ENCODE measurements at places on chromosomes 2 and 18.

DNA sequence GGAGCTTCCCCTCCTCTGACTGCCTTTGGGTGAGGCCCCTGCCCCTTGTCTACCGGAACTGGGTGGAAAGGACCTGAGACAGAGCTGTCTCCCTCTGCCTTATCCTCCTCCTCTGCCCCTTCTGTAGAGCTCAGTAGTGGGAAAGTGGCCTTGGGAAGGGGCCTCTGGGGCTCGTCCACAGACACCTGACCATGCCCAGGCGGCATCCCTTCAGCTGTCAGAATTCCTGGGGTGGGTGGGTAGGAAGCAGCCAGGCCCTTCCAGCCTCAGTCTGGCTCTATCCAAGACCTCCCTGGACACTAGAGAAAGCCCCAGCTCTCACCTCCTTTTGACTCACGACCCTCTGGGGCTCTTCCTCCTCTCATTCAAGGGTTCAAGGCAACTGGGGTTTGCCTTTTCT is 35.6 kb downstream of the B3GNT2 start:
- DNase-seq: no peak

DNA sequence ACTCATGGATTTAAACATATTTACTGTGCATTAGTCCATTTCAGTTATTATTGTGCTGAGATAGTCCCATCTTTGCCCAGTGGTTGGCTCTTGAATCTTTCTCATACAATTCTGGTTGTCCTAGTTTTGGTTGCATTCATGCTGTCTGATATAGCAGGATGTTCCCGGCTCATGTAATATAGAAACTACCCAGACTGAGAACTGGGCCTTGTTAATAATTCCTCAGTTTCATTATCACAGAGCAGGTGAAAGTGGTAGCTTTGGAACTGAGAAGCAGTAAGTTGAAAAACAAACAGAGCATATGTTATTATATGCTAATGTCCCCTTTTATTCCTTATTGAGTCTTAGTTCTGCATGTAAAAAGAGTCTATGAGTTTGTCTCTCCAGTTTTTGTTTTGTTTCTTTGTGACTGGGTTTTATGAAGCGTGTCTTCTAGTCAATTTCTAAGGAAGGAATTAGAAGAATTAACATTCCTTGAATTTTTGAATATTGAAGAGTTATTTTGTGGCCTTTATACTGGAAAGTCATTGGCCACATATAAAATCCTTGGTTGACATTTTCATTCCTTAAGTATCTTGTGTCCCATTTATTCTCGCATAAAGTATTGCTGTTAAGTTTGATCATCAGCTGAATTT is 43.3 kb downstream of the EIF5B start:
- DNase-seq: peak; percentile 57

GRCh38 chr2:147288131-147288530 is 556.7 kb upstream of the ACVR2A start:
- DNase-seq: no peak

DNA sequence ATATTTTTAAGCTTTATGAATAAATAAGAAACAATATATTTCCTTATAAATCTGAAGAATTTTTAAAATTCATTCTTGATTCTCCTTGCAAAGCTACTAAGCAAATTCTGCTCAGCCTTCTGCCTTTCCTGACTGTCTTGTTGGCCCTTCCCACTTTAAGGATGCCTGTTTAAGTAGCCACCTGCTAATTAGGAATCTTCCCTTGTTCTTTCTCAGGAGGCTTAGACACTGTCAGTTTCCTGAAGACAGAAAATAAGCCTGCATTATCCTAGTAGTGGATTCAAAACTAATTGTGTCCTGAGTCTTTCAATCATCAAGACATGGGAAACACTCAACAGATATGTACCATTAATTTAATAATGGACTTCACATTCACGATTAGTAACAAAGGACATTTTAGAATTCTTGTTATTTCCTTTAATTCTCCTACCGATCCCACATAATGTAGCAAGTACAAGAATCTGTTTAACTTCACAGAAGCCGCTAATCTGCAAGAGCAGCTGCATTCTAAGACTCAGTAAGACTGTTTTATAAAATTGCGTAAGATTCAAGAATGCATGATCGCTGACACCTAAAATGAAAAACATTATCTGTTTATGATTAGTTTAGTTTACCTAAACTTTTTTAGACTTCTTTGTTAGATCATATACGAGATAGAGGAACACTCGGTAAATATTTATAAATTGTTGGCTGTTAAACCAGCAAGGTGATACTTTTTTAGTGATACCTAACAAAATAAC is 445.4 kb upstream of the DSEL start:
- no peak for DNase-seq

- DNase-seq: no peak
These were observed 17.7 kb upstream of the SERPINB7 start for GRCh38 chr18:63757541-63757940.

DNA sequence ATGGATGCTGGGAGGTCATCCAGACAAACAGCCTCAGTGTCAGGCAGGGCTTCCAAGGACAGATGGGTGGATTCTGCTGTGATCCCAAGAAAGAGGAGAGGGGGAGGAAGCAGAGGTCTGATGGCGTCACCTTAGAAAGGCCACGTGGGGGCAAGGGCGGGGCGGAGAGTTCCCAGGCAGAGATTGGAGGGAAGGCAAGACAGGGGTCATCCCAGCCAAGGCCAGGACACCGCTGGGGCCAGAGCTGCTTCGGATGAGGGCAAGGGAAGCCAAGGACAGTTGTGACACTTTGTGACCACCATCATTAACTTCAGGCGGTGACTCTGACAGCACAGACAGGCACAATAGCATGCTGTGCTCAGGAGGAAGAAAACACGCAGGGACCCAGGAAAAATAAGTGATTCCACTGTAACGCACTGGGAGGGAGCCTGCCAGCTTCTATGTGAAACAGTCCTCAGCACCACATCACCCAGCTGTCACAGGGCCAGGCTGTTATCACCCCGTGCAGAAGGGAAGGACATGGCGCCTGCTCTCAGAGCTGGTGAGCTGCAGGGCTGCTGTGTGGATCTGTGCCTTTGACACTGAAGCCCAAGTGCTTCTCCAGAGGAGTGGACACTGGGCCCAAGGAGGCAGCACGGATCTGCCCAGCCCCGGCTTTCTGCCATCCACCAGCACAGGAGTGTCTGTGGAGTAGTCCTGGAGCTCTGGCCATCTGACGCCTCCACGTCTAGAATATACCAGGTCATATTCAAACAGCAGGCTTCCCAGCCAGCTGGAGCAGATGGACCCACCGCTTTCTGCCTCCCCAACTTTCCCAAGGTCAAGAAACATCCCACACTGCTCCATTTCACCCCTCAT is 204.1 kb downstream of the NDUFA10 start:
- DNase-seq: no peak

DNA sequence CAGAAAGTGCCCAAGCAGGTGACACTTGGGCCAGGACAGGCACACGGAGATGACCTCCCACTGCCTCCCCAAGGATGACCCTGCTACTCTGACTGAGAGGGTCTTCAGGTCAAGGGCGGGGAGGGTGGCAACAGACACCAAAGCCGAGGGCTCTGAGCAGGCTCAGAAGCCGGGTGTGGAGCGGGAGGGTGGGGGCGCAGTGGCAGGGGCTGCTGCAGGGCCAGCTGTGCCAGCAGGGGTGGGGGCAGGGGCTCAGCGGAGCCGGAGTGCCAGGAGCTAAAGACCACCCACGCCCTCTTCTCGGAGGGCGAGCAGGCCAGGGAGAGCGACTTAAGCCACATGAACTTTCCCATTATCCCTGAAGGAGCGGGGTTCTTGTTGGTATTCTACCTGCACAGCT is 93.3 kb upstream of the MBOAT2 start:
- no peak for DNase-seq

DNA sequence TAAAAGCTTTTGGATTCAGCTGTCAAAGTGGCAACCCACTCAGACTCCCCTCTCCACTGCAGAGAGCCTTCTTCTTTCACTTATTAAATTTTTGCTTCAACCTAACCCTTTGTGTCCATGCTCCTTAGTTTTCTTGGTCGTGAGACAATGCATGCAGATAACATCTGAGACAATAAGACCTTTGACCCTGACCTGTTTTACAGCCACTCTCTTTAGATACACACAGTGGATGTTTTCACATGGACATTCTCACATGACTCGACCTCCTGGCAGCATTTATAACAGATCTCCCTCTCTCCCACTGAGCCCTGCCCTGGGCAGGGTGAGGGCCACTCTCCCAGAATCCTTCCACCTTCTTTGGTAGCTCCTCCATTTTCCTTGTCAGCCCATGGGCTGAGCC is 30.4 kb upstream of the IL36G start:
- DNase-seq: no peak

DNA sequence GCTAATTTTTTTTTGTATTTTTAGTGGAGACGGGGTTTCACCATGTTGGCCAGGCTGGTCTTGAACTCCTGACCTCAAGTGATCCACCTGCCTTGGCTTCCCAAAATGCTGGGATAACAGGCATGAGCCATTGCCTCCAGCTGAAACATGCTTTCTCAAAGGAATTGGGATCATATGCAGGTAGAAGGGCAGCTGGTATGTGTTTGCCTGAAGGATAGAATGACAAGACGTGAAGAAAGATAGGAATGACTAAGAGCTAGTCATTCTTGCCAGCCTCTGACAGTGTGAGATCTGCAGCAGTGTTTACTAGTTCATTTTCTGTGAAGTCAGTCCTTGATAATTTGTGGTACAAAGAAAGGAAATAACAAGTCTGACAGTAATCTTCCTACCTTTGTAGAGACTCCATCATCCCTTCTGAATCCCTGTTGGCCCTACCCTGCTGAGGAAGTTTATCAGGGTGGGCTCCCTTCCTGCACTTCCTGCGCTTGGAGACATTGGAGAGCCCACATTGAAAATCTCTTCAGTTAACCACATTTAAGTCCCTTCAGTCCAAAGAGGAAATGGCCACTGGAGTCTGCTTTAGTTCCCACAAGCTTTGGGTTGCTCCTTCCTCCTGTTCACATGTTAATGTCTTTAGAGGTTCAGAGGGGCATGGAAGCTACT is 14.7 kb downstream of the CFLAR start:
- DNase-seq: no peak

- DNase-seq: no peak
These were observed 9.7 kb downstream of the MTX2 start for GRCh38 chr2:176278927-176279326.

DNA sequence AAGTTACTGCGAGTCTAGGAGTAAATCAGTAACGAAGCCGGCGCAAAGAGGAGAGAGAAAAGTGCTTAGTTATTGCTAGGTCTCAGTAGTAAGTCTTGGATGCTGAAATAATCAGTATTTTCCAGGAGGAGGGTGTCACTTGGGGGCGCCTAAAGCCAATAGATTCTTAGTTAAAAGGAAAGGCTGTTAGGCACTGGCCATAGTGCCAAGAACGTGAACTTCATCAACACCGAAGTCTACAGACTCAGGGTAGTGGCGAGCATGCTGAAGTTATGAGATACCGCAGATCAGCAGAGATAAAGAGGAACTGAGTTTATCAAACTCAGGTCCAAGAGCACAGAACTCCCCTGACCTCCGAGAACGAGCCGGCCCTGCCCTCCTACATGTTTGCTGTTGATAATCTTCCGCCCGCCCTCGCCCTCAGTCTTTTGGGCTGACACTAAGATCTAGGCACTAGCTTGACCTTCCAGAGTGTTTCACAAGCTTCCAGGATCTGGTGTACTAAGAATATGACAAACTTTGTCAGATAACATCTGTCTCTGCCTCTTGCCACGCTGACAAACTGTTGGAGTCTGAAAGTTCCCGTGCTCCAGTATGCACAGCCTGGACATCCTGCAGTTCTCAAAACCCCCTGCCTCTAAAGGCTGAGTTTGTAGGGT is 49.2 kb downstream of the CYB5A start:
- peak; percentile 83 for DNase-seq

GRCh38 chr18:533995-534601 is 33.6 kb upstream of the COLEC12 start:
- DNase-seq: no peak

DNA sequence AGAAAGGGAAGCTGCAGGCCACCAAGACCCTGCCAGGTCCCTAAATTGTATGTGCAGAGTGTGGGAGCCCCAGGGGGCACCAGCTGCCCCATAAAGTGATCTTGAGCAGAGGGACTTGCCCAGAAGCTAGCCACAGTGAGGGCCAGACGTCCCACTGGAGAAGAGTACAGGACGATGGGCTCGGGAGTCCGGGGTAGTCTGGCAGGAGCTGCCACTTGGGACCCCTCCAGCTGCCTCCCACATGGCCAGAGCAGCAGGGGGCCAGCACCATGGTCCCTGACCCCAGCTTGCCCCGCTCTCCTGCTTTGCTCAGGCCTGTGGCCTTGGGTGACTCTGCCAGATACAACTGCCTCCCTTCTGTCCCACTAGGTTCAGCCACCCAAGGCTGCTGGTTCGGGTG is 11.7 kb upstream of the LOXHD1 start:
- DNase-seq: no peak

DNA sequence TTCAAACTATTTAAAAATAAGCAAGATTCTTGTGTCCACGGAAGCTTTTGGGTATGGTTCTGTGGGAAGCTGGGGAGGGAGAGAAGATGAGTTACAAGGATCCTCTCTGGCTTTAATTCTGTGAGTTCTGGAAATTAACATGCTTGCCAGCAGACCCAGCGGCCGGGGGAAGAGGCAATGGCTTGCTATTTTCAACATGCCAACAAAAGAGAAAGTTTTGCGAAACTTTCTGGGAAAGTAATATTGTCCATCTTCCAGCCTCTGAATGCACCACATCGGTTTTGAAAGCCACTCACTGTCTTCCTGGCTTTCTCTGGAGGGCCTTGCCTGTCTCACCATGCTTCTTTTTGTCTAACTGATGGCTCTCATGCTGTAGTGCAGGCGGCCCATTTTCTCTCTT is 85.7 kb downstream of the EN1 start:
- DNase-seq: no peak

GRCh38 chr2:154555710-154556109 is 142.8 kb upstream of the KCNJ3 start:
- DNase-seq: no peak

- no peak for DNase-seq
These were observed 322.2 kb downstream of the ZNF804A start for GRCh38 chr2:184920451-184920965.

DNA sequence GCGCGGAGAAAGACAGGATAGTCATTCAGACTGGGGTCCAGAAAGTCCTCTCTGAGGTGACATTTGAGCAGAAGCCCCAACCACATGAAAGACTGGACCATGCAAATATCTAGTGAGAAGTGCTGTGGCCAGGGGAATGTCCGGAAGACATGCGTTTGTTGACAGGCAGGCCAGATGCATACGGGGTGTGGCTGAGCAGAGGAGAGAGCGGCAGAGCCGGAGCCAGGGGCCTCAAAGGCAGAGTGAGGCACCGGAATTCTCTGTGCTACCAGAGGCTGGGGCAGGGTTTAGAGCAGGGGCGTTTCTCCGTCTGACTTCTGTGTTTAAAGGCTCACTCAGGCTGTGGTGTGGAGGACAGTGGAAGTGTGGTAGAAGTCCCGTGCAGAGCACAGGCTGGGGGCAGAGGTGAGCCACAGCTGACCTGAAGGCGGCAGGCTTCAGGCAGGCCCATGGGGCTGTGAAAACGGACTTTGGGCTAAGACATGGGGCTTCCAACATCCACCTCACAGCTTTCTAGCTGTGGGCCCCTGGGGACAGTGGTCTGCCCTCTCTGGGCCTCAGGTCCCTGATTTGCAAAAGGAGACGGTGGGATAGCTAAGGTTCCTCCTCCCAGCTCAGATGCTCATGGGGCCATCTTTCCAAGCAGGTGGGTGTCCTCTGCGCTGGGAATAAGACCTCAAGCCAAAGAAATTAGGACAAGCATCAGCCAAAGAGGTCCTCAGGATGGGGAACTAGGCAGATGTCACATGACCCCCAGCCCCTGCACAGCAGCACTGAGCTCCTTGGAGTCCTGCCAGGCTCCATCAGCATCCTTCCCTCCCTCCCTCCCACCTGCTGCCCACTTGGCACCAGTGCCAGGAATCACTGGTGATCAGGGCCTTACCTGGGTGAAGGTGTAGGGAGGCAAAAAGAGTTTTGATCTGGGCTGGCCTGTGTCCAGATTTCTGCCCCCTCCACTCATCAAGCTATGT is 11.2 kb downstream of the RUFY4 start:
- DNase-seq: no peak

Data from small intestine (tissue), 16 donors.